ELR (cell line): ENCODE measurements at places on chromosomes 3 and 15.

DNA sequence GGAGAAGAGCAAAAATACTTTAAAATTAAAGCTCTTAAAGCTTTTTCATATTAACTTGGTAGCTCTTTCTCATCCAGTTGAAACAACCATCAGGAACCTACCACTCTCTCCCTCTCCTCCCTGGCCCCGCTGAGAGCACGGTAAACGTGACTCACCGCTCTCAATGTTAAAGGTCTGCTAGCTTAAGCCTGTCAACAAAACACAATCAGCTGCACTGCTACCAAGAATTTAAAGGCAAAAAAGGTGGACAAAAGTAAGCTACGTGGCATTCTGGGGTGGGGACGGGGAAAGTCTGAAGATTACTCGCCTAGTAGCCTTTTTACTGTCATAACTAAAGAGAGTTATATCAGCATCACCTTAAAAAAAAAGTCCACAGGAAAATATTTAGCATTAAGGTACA lies 8.4 kb upstream of the GP5 start:
- peak; percentile 54 for DNase-seq

DNA sequence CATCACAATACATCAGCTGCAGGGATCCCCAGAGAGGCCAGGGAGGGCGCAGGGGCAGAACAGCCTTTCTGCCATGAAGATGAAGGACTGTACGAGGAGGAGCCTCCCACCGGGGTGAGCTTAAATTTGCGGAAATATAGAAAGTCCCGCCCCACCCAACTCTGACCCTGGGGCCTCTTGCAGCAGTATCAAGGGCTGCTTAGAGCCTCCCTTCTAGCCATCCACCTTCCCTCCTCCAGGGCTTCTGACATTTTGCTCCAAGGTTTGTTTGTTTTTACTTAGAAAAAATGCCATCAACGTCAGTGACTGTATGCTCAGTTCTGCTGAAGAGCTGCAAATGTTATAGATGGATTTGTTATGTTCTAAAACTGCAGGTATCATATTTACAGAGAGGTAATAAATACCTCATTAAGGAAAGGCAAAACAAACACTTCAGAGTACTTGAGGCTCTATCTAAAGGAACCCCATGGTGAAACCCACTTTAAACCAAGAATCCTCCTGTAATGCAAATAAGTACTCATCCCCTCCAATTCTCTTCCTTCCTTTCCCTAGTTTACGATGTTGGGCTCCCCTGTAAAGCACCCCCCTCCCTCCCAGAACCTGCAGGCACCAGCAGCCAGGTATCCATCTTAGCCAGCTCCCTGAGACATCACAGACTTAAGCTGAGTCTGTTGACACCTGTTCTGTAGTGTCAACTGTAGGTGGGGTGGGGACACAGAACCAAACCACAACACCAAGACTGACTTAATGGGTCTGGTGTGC lies 30.5 kb downstream of the RFTN1 start:
- no peak for DNase-seq

DNA sequence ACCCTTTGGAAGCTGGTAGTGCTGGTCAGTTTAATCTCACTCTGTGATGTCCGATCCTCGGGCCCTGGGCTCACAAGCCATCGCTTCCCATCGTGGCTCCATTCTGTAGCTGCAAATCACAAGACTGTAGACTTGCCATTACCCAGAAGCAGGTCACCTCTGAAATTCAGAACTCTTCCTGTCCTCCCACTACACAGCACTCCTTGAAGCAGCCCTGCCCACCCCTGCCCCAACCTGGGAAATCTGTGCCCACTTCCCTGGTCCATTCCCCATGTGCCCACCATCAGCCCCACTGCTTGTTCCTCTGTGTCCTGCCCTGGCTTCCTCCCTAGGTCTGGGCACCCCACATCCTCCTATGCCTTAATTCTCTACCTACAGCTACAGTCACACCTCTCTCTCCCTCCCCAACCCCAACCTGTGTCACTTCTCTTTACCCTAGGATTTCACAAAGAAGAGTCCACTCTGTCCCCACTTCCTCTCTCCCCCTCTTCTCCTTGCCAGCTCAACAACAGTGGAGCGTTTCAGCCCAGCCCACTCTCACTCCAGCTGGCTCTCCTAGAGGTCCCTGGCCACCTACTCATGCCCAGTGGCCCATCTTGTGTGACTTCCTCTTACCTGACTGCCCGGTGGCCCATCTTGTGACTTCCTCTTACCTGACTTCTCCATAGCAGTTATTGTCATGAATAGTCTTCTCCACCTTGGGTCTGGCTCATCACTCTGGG lies 8.3 kb downstream of the ZNF710 start:
- no peak for DNase-seq

DNA sequence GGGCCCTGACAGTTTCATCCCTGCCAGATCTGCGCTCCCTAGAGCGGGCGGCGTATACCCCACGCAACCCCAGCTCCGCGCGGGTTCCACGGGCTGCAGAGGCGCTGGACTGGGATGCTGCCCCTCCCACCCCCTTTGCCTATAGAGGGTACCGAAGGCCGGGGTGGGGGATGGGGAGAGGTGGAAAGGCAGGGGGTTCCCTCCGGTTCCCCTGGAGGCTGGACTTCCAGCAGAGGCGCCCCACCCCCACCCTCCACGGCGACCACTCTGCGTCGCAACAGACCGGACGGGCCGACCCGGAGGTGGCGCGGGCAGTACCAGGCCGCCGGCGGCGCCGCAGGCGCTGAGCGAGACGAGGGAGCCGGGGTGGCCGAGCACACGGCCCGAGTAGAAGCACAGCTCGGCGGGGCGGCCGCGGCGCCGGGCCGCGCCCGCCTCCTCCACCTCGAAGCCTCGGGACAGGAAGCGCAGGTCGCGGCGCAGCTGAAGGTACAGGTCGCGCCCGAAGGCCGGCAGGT lies 995 bp downstream of the ADAMTS17 start:
- DNase-seq, result no peak

DNA sequence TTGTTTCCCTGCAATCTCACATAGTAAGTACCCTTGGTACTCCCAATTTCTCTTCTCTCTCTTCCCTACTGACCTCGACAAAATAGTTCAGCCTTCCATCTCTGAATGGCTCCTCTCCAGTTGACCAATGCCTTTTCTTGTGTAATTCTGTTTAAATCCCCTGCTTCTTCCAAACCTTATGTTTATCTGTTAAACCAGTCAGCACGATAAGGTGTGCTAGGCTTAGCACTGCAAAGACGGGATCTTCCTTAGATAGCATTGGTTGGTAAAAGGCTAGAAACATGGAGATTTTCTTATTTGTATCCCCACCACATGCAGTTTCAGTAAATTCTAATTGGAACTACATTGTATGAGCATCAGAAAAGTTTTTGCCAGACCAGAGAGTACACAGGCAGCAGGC lies 25.8 kb upstream of the KCNMB3 start:
- no peak for DNase-seq

DNA sequence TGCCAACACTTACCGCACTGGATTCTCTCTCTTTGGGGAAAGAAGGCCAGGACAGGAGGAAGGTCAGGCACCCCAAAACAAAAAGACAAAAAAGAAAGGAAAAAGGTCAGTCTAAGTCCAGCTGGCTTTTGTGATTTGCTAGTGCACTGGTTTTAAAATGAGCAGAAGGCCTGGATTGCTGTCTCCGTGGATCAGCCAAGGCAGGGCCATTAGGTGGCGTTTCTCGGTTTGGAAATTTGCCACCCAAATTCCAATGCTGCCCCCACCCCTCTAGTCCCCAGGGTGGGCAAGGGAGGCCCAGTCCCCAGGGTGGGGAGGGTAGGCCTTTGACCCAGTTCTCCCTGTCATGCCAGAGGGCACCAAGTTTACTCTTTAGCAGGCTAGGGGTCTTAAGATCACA lies 33.3 kb downstream of the TLE3 start:
- no peak for DNase-seq

GRCh38 chr15:62569460-62570404 lies 404.6 kb upstream of the C2CD4B start:
- DNase-seq, result peak; percentile 54

DNA sequence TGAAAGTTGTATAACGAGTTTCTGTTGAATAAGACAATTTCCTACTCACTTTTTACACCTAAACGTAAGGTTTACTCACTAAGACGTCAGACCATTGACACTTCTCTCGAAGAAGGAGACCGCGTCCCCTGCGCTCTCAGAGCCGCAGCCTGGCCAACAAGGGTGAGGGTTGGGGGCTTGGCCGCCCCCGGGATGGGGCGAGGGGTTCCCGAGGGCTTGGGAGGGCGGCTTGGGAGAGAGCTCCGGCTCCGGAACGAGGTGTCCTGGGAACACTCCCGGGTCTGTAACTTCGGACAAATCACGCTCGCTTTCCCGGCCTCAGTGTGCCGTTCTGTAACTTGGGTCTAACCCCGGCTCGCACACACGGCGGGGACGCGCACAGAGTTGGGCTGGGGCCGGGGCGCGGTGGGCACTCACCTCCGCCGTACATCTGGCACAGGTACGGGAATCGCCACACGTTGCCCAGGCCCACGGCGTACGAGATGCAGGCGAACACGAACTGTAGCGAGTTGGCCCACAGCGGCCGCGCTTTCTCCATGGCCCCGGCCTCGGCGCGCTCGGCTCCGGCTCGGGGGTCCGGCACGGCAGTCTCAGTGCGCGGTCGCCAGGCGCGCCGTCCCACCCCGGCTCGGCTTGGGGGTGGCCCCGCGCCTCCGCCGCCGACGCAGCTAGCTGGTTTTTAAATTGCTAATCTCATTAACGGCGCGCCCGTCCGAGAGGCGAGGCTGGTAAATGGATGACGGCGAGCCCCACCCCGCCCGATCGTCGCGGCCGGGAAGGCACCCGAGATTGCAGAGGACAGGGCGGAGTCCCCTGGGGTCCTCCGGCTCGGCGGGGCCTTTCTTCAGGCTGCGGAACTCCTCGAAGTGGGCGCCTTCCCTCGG lies at the start of gene SLC6A20:
Gene SLC6A20 (minus strand): TSS at position 655 of the 884 bp plus-strand sequence. CDS start 117 bp downstream, at position 538.
- DNase-seq, result no peak

DNA sequence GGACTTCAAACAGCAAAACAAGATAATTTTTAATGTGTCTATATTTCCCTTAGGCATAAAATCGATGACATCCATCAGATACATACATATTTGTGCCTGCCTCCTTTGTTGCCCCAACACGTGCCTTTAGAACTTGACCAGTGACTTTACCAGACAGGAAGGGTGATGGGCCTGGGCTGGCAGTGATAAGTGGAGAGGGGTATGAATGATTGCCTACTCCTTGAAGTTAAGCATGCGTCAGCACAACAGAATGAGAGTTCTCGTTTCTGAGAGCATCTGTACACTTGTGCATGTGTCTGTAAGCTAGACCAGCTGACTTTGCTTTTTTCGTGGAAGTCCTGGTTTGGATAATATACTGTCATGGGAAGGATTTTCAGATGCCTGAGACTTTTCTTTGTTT lies 54.9 kb upstream of the COL6A6 start:
- no peak for DNase-seq

DNA sequence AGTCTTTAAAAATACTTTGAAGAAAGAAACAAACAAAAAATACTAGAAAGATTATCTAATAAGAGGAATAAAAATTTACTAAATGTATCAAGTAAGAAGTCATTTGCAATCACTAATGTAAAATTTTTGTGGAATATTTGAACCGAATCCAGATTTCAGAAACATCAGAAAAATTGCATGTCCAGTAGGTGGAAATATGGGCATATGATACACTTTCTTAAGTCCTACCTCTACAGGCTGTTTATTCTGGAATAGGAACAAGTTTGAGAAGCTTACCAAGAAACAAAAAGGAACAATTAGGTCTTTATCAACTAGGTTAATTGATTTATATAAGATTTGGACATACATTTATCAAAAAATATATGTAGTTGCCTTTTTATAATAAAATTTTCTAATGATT lies 292.9 kb upstream of the ROBO1 start:
- DNase-seq, result peak; percentile 4

GRCh38 chr3:83226751-83227150 lies 1465.3 kb upstream of the GBE1 start:
- DNase-seq, result no peak

- peak; percentile 27 for DNase-seq
Measured at GRCh38 chr15:51224428-51224827, 114.0 kb downstream of the CYP19A1 start.

DNA sequence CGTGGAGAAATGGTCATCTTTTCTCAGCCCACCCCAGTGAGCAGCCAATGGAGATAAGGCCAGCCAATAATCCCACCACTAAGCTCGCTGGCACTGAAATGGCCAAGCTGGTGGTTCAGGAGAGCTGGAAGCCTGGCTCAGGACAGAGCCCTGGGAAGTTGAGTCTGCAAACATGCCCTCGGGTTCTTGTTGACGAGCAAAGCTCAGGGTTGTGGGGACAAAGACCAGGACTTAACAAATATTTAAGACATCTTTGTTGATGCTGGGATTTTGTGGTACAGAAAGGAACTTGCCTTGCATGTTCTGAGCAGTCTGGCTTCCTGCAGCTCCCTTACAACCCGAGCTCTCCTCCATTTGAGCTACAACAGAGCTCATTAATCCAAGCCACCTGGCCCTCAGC lies 4.4 kb downstream of the FAH start:
- no peak for DNase-seq

- no peak for DNase-seq
Measured at GRCh38 chr3:50162034-50162883, 7.1 kb downstream of the SEMA3F start.

DNA sequence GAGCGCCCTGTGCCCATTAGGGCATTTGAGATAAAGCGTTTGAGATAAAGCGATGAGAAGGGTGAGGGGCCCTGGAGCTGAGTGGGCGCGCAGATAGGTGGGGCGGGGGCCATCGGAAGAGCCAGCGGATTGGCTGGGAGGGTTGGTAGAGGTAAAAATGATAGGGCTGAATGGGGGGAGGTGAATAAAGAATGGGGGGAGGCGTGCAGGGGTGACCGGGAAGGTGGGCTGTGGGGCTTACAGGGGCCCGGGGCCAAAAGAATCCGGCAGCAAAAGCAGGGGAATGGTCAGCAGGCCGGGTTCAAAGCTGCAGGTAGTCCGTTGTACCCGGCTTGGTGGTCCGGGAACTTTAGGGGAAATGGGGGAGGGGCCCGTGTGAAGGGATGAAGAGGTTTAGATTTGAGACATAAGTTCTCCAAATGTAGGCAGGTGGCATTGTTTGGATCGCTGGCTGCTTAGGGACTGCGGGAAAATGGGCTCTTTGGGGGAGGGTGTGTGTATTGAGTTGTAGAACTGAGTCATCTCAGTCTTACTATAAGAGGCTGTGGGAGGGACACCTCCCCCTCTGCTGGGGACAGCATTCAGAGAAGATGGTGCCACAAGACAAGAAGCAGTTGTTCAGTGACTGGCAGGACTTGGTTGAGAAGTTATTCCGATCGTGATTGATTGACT lies 610 bp downstream of the ARID3B start:
- peak; percentile 82 for DNase-seq

GRCh38 chr3:164832216-164832615 lies 246.1 kb downstream of the SI start:
- DNase-seq, result peak; percentile 67
